ENCODE measurements at places on chromosomes 5 and 9.

DNA sequence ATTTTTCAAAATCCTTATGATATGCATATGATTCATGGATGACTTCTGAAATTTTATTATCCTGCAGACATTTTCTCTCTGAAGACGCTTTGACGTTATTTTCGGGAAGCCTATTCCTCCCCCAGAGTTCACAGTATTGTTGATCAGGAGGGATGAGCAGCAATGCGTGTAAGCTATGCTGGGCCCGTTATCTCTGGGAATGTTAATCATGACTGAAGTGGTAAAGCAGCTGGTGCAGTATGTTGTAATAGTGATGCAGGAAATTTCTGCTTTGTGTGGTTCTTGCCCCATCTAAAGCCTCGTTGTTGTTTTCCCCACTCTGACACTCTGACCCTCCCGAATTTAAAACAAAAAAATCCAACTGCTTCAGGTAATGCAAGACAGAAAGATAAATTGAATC, 1797.8 kb upstream of the WWC1 start:
- DNase-seq, result no peak

GRCh38 chr9:76595645-76596044, 136.7 kb downstream of the GCNT1 start:
- no peak for DNase-seq

GRCh38 chr9:93532141-93532540, 44.2 kb upstream of the PHF2 start:
- no peak for DNase-seq

DNA sequence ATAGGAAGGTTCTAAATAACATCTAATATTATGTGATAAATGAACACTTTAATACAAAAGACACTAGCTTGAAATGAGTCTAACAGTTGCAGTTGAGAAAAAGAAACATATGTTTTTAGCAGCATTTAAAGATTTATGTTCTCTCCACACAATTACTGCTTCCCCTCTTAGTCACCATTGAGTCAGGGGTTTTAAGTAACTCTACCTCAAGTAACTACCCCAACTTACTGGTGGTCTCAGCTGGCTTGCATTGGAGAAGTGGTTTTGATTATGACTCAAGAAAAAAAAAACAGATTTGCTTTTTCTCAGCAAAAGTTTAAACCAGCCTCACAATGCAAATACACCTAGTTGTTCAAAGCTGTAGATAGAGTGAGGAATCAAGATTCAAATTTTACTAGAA, 1216.5 kb upstream of the CDH9 start:
- DNase-seq, result no peak

DNA sequence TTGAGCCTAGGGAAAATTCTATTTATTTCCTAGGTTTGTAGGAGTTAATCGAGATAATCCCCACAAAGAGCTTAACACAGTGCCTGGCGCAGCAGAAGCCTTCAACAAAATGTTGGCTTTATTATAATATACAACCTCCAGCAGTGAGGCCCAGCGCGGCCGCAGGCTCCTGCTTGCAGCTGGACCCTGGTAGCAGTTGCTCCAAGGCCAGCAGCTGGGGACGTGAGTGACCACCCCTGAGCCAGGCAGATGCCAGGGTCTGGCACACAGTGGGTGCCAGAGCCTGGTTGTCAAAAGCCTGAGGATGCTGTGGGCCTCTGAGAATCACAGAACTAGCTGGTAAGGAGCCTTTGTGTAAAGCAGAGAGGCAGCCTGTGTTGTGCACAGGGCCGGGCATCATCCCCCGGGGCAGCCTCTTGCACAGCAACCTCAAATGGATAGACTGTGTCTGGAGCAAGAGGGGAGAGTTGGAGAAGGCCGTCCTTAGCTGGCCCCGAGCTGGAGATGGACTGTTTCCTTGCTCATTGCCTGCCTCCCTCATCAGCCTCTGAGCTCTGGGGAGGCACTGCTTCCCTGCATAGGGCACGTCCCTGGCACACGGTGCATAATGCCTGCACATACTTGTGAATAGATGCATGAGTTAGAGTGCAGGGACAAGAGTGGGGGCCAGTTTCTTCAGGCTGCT, 17.3 kb downstream of the CSF1R start:
- no peak for DNase-seq

Data from substantia nigra (tissue), 51 donors.